ENCODE measurements at places on chromosomes 2 and 18.
A peak's percentile ranks its signal among the peaks of the same experiment; 100 is the strongest.

- DNase-seq = no peak
These were observed 555.9 kb upstream of the VRK2 start for GRCh38 chr2:57490741-57491140.

GRCh38 chr18:2853926-2854664, 7.3 kb downstream of the EMILIN2 start:
- DNase-seq = no peak

DNA sequence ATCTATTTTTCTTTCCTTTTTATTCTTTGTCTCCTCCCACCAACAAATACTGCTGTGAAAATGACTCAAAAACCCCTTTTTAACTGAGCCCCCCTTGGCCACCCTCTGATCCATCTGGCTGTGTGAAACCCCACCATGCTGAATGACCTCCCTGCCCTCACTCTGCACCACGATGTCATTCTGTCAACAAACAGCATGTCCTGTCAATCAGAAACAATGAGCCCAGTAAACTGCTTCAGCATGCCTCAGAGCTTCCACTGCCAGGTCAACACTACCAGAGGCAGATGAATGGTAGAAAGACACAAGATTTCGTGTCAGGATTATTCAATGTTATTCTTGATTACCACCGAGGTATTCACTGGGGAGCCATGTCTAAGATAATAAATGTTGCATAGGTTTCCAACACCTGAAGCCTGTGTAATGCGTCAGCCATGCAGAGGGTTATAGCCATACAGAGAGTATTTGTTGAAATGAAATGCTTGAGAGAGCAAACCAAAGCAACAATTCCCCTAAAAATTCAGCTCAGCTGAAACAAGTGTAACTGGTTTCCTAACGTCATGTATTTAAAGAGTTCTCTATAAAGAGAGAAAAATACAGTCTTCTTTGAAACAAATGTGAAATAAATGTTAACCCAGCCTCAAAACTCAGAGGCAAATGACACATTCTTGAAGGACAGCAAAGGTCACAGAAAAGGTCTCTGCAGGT, 76.7 kb downstream of the LRP2 start:
- DNase-seq = no peak

- DNase-seq = no peak
These were observed 72.2 kb downstream of the MAP2 start for GRCh38 chr2:209495855-209496585.

GRCh38 chr18:63100630-63101055, 218.9 kb downstream of the BCL2 start:
- DNase-seq = no peak

GRCh38 chr2:158486970-158487325, 30.2 kb downstream of the PKP4 start:
- DNase-seq = no peak

DNA sequence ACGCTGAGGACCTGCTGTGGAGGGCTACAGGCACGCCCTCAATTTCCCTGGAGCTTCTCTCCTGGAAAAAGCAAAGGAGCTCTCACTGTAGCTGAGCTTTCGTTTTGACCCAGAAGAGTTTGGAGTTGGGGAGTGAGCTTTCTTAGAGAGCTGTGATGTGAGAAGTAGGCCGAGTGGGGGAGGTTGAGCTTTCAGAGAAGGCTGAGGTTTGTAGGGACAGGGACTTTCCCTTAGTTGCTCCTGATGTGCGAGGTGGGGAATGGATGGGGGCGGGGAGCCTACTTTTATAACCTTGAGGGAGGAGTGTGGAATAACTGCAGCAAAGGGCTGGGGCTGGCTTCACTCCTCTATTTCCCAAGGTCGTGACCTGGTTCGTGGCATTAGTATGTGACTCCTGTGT, 47.1 kb downstream of the ZNF532 start:
- no peak for DNase-seq

- DNase-seq = no peak
These were observed 96.0 kb downstream of the CNTNAP5 start for GRCh38 chr2:124121106-124121505.

DNA sequence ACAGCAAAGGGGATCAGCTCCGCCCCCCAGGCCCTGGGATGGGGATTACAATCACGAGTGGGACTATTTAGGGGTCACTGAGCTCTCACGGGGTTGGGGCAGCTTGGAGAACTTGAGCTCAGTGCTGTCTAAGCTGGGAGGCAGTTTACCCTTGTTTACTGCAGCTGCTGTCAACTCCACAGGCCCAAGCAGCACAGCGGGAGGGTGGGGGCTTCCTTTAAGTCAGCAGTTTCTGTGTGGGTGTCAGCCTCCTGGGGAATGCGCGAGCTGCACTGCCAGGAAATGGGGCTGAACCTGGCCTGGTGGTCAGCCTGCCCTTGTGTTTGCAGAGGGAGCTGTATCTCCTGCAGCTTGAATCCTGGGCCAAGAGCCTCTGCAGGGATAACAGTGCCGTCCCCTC, 29.8 kb downstream of the TOGARAM2 start:
- no peak for DNase-seq

GRCh38 chr2:156892467-156893281, 364.8 kb upstream of the GALNT5 start:
- DNase-seq = peak; percentile 6

GRCh38 chr2:60331115-60331809, 222.2 kb downstream of the BCL11A start:
- no peak for DNase-seq

DNA sequence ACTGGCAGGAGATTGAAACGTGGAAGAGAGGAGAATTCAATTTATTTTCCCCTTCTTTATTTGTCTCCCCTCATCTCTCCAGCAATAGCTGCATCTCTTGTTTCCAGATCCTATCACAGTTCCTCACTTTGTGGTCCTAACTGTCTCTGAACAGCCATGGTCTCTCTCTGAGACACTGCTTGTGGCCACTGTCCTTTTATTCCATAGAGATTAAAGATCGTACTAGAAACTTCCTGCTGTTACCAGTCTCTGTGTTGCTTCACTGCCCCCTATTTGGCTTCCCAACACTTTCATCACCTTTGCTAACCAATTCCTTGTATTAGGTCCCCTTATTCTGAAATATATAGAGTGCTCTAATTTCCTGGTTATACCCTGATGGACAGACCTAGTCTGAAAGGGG, 48.9 kb upstream of the CAVIN2 start:
- DNase-seq = no peak

DNA sequence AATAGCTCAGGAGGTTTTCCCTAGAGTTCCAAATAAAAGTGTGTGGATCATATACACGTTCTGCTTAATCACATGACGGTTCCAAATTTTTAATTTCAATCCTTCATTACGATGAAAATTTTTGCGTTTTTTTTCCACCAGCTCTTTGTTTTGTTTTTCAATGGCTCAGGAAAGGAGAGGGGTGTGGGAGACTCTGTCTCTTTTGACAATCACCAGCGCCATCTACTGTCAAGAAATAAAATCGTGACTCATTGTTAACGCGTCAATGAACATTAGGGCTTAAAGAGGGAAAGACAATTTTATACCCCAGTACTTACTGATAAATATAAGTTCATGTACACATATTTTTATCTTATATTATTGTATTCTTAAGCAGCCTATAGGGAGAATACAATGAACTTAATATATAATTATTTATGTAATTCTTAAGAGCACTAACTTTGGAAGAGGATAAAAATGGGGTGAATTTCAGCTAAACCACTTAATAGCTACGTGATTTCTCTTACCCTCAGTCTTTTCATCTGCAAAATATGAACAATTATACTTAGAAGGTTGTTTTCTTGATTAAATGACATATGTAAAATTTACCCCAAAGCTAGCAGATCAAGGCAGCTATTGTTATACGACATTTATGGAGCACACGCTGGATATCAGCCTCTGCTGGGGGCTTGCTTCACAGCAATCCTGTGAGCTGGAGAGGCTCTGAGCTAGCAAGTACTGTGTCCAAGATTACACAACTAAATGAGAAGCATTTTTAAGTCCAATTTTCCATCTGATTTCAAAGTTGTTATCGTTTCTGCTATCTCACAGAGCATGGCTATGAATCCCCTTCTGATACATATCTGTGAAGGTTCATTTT, 47.4 kb upstream of the RMDN2 start:
- DNase-seq = no peak

DNA sequence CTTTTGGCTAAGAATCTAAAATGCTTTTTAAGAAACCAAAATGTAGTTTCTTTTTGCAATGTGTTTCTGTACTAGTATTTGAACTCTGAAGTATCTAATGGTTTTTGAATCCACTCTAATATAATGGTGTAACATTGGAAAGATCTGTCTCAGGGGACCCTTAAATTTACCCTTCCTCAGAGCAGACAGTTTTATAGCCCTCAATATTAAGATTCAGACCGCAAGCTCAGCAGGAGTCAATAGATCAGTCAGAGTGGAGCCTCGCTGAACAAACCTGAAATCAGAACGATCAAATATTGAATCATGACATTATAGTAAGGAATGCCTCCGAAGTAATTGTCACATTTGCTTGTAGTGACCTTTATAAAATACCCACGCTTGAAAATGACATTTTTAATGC, 18.3 kb downstream of the SGPP2 start:
- no peak for DNase-seq

DNA sequence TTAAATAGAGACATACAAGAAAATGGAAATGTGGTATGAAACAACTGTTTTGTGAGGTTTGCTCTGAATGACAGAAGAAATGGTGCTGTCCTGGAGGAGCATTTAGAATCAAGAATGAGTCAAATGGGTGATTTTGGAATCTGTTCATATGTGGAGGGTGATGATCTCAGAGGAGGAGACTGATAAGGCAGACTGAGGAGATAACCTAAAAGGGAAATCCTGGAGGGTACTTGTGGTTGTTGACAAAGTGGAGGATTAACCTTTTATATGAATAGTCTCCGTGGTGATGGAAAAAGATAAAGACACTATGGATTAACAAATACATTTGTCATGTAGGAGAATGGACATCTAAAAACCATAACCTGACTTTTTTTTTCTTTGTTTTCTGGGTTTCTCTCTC, 74.1 kb downstream of the MMADHC start:
- DNase-seq = no peak

DNA sequence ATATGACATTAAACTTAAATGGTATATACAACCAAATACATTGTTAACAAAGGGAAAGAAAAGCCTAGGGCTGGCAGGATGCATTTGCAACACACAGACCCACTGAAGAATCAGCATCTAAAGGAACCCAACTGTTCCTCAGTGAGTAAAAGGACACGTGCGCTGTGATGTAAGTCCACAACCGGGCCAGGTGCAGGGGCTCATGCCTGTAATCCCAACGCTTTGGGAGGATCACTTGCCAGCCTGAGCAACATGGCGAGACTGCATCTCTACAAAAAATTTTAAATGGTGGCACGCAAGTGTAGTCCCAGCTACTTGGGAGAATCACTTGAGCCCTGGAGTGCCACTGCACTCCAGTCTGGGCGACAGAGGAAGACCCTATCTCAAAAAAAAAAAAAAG, 3.9 kb downstream of the DTNB start:
- DNase-seq = no peak

GRCh38 chr2:62408241-62408677, 97.7 kb downstream of the TMEM17 start:
- DNase-seq = no peak

GRCh38 chr2:235187806-235188205, 236.0 kb downstream of the SH3BP4 start:
- no peak for DNase-seq

DNA sequence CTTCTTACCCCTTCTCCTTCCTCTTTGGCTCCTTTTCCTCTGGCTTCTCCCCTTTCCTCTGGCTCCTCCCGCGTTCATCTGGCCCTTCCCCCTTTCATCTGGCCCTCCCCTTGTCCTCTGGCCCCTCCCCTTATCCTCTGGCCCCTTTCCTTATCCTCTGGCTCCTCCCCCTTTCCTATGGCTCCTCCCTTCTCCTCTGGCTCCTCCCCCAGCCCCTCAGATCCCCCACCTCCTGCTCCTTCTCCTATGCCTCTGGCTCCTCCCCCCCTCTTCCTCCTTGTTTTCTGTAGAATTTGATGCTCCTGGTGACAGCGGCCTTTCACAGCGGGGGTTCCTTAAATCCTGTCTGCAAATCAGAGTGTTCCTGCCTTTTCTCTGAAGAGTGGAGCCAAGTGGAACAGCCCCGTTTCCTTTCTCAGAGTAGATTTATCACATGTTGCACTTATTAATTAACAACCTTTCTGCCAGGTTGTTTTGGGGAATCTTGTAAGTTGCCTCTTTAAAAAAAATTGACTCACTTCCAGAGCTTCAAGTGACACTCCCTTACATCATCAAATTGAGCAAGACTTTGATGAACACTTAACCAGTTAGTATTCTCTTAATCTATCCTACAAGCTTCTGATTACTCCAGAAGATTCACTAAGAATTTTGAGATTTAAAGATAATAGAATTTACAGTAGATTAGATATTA, 27.9 kb downstream of the FABP1 start:
- no peak for DNase-seq

- no peak for DNase-seq
These were observed 360.9 kb upstream of the ACVR2A start for GRCh38 chr2:147483911-147484310.

DNA sequence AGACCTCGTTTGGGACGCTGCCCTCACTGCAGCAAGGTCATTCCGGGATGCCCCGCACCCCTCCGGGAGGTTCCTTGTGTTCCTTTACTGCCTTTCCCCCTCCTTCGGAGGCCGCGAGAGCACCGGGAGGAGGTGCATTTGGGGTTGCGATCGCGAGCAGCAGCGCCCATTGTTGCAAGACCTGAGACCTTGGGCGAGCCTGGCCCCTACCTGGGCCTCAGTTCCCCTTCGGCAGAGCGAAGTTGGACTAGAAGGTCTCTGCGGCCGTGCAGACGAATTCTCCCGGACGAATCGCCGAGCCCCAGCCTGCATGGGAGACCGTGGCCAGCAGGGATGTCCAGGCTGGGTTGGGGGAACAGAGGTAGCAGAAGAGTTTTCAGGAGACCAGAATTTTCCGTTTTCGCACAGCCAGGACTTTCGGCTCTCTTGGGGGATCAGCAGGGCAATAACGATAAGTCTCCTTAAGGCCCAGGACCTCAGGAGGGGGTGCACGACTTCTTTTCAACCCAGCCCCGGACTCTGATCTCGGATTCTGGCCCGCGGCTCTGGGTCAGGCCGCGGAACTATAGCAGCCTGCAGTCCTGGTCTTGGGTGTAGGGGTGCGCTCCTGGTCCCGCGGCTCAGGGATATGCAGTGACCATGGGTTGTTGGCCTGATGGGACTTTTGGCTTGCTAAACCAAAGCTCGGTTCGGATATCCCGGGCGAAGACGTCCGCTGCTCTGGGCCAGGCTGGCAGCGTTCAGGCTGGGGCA, 2.8 kb downstream of the GDF7 start:
- DNase-seq = no peak

DNA sequence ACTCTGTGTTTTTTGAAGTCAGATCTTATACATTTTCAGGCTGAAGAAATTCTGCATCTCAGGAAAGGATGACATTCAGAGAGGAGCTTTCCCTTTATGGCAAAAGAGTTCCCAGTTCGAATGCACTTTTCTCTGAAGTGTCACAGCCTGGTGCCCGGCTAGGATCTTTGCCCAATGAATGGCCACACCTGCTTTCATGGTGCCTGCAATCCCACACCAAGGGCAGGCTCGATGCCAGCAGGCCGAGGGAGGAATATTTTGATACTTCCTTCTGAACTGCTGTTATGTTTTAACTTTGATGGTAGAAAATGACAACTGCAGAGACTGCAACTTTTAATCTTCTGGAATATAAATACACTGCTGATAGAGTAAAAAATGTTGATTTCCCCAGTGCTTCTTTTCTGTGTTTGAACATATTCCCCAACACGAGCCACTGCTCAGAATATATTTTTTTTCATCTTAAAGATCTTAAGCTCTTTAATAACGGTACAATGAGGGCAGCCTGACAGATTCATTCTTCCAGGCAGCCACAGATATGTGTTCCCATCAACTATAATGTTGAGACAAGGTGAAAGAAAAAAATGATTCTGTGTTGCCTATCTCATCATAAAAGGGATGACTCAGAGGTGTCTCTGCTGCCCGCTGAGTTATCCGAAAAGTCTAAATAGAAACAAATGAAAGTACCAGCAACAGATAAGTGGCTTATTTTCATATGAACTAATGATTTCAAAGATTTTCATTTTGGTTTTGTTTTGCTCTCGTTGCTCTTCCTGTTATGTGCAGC, 848.5 kb downstream of the DCDC2C start:
- no peak for DNase-seq

All from GM06990 (cell line).